ENCODE measurements at places on chromosomes 1 and 21. TPM values are rescaled to one million over a fixed set of nuclear protein-coding genes. Genes with fewer than 3 reads are reported as not detected.

FCRL6 gene
- not detected for total RNA-seq

SEC16B gene
- 5.1 TPM for total RNA-seq

C1orf74 gene
- total RNA-seq: 0.93 TPM

CPT2 gene
- total RNA-seq: 10.5 TPM

Data from cardiac ventricle fibroblast (primary cell).